ENCODE measurements at places on chromosomes 12 and 14.

DNA sequence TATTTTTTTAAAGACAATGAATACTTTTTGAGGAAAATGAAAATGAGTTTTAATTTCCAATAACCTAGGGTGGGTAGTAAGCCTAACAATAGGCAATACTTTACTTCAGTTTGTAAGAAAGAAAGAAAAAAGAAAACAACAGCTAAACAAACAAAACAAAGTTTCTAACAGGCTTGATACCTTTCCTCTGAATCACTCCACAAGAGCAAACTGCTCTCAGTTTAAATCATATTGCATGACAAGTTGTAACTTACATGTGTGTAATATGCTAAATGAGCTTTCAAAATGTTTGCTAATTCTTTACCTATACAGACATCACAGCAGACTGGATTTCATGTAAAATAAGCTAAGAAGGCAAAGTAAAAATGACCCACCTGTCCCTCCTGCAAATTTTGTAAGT lies 6.7 kb upstream of the LMO3 start:
- DNase-seq: no peak

DNA sequence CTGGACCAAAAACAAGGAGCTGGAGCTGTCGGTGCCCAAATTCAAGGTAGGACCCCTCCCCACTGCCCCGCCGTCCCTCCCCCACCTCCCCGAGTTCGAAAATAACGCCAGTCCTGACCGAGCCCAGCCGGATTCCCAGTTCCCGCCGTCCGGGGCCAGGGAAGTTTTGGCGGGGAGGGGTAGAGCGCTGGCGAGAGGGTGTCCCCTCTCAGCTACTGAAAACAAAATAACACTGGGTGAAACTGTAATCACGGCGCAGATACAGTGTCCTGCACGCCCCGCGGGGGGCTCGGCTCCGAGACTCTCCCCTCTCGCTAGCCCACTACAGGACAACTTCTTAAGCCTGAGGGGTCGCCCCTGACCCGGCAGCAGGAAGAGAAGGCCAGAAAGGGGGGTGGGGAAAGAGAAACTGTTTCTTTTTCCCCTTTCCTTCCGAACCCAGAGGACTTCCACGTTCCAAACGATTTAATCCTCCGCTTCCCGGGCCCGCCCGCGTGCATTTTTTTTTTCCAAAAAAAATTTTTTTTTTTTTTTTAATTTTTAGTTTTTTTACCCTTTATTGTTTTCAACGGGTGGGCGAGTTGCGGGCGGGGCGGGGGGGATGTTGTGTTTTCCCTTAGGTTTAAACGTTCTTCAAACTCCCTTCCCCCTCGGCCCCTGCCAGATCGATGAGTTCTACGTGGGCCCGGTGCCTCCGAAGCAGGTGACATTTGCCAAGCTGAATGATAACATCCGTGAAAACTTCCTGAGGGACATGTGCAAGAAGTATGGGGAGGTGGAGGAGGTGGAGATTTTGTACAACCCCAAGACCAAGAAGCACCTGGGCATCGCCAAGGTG lies 1.6 kb downstream of the SETD1B start:
- DNase-seq: no peak

GRCh38 chr14:65476273-65476941 lies 63.9 kb downstream of the FUT8 start:
- no peak for DNase-seq

DNA sequence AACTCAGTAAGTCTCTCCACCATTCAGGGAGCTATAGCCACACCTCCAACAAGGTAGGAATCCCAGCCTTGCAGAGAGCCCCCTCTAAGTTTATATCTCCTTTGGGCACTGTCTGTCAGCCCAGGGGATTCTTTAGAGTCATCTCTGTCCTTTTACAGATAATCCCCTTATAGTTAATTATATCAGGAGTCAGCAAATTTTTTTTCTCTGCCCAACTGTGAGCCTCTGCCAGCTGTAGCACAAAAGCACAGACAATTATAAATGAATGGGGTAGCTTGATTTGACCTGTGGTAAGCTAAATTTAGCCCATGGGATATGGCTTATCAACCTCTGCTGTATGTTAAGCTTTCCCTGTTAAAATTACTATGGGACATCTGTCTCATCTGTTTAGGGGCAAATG lies 8.3 kb downstream of the CEP128 start:
- no peak for DNase-seq

- DNase-seq: no peak
Measured at GRCh38 chr12:58502841-58503240, 417.5 kb downstream of the LRIG3 start.

DNA sequence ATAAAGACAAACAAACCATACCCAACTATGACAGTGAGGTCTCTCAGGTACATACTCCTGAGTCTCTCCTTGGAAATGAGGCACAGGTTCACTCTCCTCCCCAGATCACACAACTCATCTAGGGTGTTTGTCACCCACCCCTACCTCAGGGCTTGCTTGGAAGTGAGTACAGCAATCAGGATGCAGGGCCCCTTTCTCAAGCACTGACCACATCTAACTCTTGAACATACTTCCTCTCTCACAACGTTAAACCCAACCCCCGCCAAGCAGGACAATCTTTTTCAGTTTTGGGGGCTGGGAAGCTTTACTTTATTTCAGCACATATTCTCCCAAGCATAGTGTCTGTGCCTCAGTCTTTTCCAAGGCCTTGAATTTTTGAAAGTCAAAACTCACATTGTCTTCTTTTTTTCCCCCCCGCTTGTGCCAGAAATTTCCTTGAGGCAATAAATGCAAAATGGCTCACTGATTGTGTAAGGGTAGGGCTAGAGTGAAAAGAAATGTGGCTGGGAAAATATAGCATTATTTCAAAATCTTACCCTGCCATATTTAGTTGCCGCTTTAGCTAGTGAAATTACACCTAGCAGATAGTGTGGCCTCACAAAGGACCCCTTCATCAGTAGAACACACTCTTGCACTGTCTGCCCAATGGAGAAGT lies 2.4 kb upstream of the GPR65 start:
- no peak for DNase-seq

GRCh38 chr14:72609205-72609916 lies 284.5 kb downstream of the DPF3 start:
- DNase-seq: no peak

- DNase-seq: no peak
Measured at GRCh38 chr12:93957870-93958269, 190.5 kb upstream of the PLXNC1 start.

- DNase-seq: peak; percentile 87
Measured at GRCh38 chr12:124720681-124721500, 142.8 kb downstream of the SCARB1 start.

DNA sequence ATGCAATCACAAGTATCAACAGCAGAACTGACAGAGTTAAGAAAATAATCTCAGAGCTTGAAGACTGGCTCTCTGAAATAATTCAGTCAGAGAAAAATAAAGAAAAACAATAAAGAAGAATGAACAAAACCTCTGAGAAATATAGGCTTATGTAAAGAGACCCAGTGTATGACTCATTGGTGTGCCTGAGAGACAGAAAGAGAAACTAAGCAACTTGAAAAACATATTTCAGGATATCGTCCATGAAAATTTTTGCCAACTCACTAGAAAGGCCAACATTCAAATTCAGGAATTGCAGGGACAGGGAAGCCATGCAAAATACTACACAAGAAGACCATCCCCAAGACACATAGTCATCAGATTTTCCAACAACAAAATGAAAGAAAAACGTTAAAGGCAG lies 56.2 kb downstream of the APOBEC1 start:
- no peak for DNase-seq

- no peak for DNase-seq
Measured at GRCh38 chr12:121669521-121669900, at the start of gene MORN3. TSS of gene MORN3 (minus strand) at chr12:121669654. CDS start at chr12:121669483, 171 bp downstream.

DNA sequence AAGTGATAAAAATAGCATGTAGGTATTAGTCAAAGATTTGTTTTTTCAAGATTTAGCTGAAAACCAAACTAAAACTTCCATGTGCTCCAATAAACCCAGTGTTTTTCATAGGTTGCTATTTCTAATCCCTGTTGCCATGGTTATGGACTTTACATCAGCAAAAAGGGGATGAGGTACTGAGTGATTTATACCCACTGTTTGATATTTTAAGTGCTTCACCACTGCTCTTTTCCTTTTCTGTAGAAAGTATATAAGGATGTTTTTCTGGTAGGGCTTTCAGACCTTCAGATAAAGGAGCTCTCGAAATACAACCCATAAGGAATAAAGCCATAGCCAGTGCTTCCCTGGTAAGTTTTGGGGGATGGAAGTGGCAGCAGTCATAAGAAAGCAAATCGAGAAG lies at the start of gene OTOGL:
Gene OTOGL, plus strand, starts transcription at position 279 of the 400 bp plus-strand sequence. CDS start 109,895 bp downstream, outside the sequence.
- no peak for DNase-seq

- no peak for DNase-seq
Measured at GRCh38 chr14:74085828-74086227, 1.1 kb downstream of the LIN52 start.

GRCh38 chr12:100402763-100403162 lies 45.9 kb downstream of the SLC17A8 start:
- no peak for DNase-seq

DNA sequence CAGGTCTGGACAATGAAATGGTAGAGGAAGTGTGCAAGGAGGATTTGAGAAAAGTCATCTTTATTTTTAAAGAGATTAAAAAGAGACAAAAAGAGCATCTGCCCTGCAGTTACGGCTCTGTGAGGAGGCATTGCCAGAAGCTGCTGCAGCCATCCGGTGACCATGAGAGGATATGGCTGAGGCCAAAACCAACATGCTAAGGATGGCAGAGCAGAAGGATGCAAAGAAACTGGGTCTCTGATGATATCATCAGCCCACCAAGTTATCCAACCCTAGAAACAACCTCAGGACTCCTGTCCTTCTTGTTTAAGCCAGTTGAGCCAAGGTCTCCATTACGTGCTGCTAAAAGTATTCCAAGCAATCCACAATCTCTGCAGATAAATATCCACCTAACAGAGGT lies 48.0 kb upstream of the CCND2 start:
- DNase-seq: no peak

DNA sequence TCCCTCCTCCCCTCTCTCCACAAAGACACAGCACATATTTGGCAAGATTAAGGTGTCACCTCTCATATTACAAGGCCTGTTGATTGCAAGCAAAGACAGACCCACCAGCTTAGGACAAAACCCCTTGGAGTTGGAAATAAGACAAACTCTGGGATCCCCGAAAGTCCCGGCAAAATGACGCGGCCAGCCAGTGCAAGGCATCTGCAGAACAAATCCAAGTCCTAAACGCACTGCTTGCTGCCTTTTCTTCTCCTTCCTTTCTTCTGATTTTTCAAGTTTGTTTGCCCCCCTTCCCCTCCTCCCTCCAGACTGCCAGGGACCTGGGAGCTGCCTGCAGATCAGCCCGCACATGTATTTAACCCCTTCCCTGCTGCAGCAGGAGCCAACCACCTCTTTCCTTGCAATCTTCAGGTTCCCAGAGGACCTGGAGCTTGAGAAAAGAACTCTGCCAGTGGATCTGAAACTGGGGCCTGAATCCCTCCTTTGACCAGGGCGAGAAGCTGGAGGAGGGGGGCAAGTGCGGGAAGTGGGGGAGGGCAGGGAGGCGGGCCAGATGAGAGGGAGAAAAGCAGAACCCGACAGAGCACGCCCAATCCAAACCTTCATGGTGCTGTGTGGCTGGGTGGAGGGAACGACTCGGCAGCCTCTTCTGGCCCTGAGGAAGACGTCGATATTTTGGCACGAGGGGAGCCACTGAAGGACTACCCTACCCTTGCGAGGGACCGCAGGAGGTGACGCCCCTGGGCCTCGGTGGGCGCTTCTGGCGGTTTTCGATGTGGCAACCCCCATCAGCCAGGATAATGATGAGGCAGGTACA lies 2.0 kb upstream of the NTF3 start:
- DNase-seq: no peak

GRCh38 chr12:51401900-51402299 lies 10.7 kb upstream of the GALNT6 start:
- DNase-seq: no peak

DNA sequence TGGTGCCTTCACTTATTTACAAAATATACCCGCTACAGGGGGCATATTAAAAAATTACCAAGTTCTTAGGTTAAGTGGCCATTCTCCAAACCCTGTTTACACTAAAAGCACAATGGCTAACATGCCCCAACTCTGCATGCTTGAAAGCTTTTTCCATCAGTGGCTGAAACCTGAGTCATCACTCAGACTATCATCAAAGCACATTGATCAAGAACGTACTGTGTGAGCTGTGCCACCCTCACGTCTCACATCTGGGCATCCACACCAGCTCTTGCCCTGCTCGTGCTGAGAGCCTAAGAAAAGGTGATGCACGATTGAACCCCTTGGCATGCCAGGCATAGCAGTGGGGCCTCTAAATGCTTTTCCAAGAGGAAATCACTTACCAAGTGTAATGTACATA lies 13.2 kb downstream of the AQP6 start:
- no peak for DNase-seq

- DNase-seq: no peak
Measured at GRCh38 chr14:103858063-103858781, 10.8 kb upstream of the PPP1R13B start.

DNA sequence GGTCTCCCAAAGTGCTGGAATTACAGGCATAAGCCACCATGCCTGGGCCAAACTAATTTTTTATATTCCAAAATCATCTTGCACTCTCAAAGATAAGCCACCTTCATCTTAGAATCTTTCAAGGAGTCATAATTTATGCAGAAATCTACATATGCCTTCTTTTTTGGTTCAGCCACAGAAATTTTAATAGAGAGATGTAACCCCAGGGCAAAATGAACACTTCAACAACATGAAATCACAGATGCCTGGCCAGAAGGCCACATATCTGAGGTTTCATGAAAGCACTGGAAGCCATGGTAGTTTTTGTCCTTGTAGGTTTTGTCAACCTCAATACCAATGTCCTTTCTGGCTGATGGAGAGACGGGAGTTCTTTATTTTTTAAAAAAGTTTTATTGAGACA lies 9.8 kb downstream of the SUPT16H start:
- no peak for DNase-seq

GRCh38 chr14:39860596-39861228 lies 428.5 kb upstream of the FBXO33 start:
- no peak for DNase-seq

- DNase-seq: no peak
Measured at GRCh38 chr14:37143475-37143874, 28.9 kb downstream of the SLC25A21 start.
